Stimulated activated CD8-positive, alpha-beta memory T cell treated with anti-CD3 and anti-CD28 coated beads, Interleukin-15, amount 100 ng/mL, for 24 hours (primary cell): ENCODE measurements at places on chromosomes 13 and 19.

DNA sequence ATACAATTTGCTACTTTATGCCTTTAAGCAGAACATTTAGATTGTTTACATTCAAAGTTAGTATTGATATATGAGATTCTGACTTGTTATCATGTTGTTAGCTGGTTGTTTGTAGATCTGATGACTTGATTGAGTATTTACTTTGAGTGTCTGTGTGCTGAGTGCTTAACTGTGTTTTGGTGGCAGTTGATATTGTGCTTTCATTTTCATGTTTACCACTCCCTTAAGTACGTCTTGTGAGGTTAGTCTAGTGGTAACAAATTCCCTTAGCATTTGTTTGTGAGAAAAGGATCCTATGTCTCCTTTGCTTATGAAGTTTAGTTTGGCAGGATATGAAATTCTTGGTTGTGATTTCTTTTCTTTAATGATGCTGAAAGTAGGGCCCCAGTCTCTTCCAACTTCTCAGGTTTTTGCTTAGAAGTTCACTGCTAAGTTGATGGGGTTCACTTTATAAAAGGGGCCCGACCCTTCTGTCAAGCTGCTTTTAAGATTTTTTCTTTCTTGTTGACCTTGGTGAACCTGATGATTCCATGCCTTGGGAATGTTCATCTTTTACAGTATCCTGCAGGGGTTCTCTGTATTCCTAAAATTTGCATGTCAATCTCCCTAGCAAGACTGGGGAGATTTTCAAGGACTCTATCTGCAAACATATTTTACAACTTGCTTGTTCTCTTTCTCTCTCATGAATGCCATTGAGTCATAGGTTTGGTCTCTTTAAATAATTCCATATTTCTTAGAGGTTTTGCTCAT is 1095.4 kb upstream of the PCDH20 start:
- DNase-seq, result no peak

DNA sequence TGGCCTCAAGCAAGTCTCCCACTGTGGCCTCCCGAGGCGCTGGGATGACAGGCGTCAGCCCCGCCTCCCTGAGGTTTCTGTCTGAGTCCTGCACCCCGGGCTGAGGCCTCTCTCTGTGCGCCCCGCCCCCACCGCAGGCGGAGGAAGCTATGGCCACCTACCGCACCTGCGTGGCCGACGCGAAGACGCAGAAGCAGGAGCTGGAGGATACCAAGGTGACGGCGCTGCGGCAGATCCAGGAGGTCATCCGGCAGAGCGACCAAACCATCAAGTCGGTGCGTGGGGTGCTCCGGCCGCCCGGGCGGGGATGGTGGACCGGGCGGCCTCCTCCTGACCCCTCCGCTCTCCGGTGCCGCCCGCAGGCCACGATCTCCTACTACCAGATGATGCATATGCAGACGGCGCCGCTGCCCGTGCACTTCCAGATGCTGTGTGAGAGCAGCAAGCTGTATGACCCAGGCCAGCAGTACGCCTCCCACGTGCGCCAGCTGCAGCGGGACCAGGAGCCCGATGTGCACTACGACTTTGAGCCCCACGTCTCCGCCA is 12.7 kb downstream of the ARHGAP45 start:
- no peak for DNase-seq

- DNase-seq, result no peak
Observed at GRCh38 chr13:99404005-99404755, 97.0 kb upstream of the GPR183 start.

- no peak for DNase-seq
Observed at GRCh38 chr13:50693727-50694126, 149.8 kb downstream of the DLEU7 start.

DNA sequence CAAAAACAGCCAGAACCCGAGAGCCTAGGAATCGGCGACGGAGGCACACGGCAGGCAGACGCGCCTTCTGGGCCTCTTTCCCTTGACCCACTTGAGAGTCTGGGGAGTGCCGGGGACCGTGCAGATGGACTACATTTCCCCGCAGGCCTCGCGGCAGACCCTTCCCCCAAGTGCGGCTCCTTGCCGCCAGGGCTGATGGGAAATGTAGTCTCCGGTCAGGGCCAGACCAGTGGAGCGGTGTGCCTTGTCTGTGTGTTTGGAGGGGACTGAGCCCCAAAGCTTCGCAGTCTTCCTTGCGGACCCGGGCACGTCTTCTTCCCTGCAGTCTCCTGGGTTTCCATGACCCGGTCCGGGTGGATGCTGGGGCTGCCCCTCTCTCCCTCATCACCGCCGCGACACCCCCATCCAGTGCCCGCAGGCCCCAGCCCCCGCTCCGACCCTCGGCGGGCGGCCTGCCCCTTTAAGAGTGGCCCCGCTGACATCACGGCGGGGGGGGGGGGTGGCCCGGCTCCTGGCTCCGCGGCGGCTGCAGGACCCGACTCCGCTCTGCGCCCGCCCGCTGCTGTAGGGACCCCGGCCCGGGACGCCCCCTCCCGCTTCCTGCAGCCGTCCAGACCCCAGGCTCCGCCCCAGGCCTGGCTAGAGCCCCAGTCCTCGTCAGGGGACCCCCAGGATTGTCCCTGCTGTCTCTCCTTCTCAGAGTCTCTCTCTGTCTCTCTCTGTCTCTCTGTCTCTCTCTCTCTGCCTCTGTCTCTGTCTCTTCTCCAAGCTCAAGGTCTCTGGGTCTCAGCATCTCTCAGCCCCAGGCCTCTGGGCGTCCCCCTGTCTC is 758 bp upstream of the CACNG7 start:
- no peak for DNase-seq

DNA sequence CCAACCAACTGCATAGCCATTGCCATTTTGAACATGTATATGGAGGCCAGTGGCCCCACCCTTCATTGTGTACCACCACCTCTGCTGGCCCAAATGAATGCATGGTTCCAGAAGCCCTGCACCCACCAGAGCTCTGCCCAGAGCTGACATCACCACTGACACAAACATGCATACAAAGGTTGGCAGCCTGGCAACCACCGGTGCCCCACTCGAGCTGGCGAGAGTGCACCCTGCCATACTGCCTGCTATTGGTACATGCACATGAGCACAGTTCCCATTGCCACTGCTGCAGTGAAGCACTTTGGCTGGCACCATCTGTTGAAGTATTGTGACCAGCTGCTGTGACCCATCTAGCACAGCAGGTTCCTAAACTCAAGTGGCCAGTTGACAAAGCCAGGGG is 1564.9 kb downstream of the OLFM4 start:
- no peak for DNase-seq

GRCh38 chr13:29737061-29737460 is 113.4 kb downstream of the UBL3 start:
- DNase-seq, result no peak
